Esophagus squamous epithelium (tissue), 5 donors: ENCODE measurements at places on chromosomes 2 and 18. TPM values are rescaled to one million over a fixed set of nuclear protein-coding genes. Genes with fewer than 3 reads are reported as not detected.
A peak's percentile ranks its signal among the peaks of the same experiment; 100 is the strongest.

DYNC2LI1 gene
- total RNA-seq = 11.3 TPM

GRCh38 chr2:128545085-128545484 lies 226.4 kb upstream of the HS6ST1 start:
- H3K27ac ChIP-seq = no peak overlapping the region
- no peaks in the 10 kb centered on the region for H3K4me1 ChIP-seq
- H3K27me3 ChIP-seq = no peaks in the 10 kb centered on the region
- no peak for DNase-seq
- H3K36me3 ChIP-seq = no peaks in the 10 kb centered on the region

DNA sequence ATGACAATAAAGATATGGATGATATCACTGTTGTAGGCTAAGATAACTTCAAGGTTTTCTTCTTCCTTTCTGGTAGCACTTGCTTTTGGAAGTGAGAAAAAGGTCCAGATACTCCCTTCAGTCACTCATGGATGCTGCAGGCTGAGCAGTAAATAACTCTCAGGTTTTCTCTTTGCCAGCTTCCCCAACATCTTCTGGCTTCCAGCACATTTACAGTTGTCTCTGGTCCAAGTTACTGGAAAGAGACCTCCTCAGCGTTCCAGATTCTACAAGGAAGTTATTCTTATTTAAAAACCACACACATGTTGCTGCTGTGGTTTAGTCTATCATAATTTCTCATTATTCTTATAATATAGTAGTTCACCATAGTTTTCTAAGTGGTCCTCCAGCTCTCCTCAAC lies 383.4 kb downstream of the PLCL1 start:
- H3K36me3 ChIP-seq = no peaks in the 10 kb centered on the region
- H3K27me3 ChIP-seq = no peaks in the 10 kb centered on the region
- H3K4me3 ChIP-seq = no peak overlapping the region
- H3K4me1 ChIP-seq = no peaks in the 10 kb centered on the region
- H3K27ac ChIP-seq = no peak overlapping the region

- no peaks in the 10 kb centered on the region for H3K27me3 ChIP-seq
- no peak overlapping the region for H3K4me3 ChIP-seq
- no peaks in the 10 kb centered on the region for H3K36me3 ChIP-seq
- no peak for DNase-seq
- H3K4me1 ChIP-seq = no peaks in the 10 kb centered on the region
- H3K27ac ChIP-seq = no peak overlapping the region
Observed at GRCh38 chr2:128573531-128573930, 254.9 kb upstream of the HS6ST1 start.

DNA sequence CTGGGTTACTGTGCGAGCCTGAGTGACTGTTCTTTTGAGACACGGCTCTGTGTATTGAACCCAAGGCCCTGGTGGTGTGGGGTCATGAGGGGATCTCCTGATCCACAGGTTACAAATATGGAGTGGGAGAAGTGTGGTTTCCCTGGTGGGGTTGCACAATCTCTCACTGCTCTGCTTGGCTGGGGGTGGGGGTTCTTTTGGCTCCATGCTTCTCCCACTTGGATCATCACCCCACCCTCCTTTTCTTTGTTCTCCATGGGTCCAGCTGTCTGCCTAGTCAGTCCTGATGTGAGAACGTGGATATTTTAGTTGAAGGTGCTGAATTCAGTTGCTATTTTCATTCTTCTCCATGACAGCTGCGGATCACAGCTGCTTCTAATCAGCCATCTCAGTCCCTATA lies 37.8 kb downstream of the AGPS start:
- H3K27me3 ChIP-seq = no peaks in the 10 kb centered on the region
- no peak for DNase-seq
- no peak overlapping the region for H3K4me3 ChIP-seq
- peaks cover 51% of the 10 kb centered on the region for H3K36me3 ChIP-seq
- H3K4me1 ChIP-seq = peaks cover 4% of the 10 kb centered on the region

GRCh38 chr2:128442891-128443302 lies 124.2 kb upstream of the HS6ST1 start:
- no peaks in the 10 kb centered on the region for H3K36me3 ChIP-seq
- no peaks in the 10 kb centered on the region for H3K27me3 ChIP-seq
- peak overlapping the region; percentile 22 for H3K27ac ChIP-seq
- peaks cover 6% of the 10 kb centered on the region for H3K4me1 ChIP-seq
- no peak for DNase-seq
- H3K4me3 ChIP-seq = no peak overlapping the region

GRCh38 chr2:153589586-153589985 lies 111.0 kb upstream of the RPRM start:
- no peak for DNase-seq
- no peak overlapping the region for H3K4me3 ChIP-seq
- H3K27me3 ChIP-seq = no peaks in the 10 kb centered on the region
- no peaks in the 10 kb centered on the region for H3K4me1 ChIP-seq

DNA sequence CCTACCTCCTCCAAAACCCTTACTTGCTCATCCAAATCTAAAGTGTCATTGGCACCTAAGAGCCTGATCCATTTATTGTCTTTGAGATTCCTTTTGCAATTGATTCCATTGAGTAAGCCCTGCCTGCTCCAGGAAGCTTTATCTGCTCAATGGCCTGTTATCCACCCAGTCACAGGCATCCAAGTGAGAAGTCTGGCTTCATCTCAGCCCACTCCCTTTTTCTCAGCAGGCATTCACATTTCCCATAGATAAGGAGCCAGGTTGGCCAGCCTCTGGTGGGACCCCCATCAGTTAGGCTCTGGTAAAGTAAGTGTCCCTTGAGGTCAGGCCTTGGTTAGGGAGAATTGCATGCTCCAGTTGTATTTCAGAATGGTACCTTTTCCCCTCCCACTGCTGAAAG lies 396.2 kb upstream of the ST6GAL2 start:
- H3K27ac ChIP-seq = no peak overlapping the region
- H3K36me3 ChIP-seq = no peaks in the 10 kb centered on the region
- no peak overlapping the region for H3K4me3 ChIP-seq
- H3K27me3 ChIP-seq = no peaks in the 10 kb centered on the region
- H3K4me1 ChIP-seq = no peaks in the 10 kb centered on the region

DNA sequence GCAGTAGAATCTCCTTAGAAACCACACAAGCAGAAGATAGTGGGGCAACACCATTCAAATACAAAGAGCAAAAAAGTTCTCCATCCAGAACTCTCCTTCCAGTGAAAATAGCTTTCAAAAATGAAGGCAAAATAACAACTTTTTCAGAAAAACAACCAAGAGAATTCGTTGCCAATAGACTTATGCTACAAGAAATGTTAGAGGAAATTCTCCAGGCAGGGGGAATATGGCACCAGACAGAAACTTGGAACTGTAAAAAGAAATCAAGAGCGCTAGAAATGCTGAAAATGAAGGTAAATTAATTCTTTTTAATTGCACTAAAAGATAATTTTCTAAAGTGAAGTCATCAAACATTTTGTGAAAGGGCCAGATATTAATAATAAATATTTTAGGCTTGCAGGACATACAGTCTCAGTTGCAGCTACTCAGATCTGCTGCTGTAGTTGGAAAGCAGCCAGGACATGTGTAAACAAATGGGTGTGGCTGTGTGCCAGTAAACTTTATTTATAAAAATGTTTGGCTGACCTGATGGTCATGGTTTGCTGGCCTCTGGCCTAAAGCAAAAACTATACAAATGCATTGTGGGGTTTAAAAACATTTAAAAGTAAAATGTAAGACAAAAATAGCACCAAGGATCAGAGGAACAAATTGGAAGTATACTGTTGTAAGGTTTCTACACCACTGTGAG lies 73.7 kb upstream of the TGFA start:
- no peak overlapping the region for H3K4me3 ChIP-seq
- H3K27ac ChIP-seq = no peak overlapping the region
- no peaks in the 10 kb centered on the region for H3K36me3 ChIP-seq

DNA sequence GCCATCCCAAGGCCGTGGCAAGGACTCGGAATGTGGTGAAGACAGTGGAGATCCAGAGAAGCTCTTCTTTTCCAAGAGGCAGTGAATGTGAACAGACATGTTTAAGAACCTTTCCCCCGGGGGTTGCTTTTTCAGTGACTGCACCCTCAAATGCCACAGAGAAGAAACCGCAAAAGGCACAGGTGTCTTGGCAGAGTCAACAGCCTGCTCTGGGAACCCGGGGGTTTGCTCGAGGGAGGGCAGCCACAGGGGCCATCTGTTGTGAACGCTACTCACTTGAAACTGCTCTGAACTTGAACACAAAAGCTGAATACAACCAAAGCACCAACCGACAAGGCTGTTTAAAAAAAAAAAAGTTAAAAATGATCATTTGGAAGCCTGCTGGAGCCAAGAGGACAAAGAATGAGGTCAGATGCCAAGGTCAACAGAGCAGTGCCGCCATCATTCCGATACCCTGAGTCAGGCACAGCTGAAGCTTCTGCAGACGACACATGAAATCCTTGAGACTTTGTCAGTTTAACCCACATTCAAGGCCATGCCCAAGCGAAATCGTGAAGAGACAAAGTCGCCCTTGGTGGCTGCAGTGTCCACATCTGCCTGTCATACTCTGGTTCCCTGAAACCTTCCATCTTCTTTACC lies 47.4 kb downstream of the PSMG2 start:
- no peak overlapping the region for H3K27ac ChIP-seq
- no peaks in the 10 kb centered on the region for H3K36me3 ChIP-seq
- H3K4me3 ChIP-seq = no peak overlapping the region
- no peaks in the 10 kb centered on the region for H3K4me1 ChIP-seq

DNA sequence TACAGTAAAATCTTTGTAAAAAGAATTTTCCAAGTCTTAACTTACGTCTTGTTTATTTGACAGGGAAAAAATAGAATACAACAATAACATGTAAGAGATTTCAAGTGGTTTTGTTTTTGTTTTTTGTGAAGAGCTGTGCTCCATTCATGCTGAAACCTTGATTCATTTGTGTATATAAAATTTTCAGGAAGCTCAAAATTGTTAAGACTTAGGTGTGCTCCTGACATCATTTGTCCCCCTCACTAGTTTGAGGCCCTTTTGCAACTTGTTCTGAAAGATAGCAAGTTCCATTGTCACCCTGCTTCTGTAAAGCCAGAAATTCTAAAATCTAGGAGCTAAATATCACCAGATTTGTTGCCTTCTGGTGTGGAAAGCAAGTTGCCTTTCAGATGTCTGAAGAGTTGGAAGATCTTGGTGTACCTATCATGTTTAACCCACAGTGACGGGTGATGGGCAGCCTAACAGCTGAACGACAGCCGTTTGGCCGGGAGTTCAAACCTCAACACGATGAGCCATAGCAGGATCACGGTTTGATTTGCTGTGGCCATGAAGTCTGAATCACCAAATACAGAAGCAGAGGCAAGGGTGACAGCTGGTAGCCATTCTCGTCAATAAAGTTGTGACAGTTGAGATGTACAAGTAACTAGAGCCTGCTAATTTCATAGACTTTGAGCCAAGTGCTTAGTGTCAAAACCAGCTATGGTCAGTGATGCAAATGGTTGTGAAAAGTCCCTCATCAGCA lies 205.5 kb upstream of the SP5 start:
- H3K4me3 ChIP-seq = no peak overlapping the region
- no peaks in the 10 kb centered on the region for H3K4me1 ChIP-seq

DNA sequence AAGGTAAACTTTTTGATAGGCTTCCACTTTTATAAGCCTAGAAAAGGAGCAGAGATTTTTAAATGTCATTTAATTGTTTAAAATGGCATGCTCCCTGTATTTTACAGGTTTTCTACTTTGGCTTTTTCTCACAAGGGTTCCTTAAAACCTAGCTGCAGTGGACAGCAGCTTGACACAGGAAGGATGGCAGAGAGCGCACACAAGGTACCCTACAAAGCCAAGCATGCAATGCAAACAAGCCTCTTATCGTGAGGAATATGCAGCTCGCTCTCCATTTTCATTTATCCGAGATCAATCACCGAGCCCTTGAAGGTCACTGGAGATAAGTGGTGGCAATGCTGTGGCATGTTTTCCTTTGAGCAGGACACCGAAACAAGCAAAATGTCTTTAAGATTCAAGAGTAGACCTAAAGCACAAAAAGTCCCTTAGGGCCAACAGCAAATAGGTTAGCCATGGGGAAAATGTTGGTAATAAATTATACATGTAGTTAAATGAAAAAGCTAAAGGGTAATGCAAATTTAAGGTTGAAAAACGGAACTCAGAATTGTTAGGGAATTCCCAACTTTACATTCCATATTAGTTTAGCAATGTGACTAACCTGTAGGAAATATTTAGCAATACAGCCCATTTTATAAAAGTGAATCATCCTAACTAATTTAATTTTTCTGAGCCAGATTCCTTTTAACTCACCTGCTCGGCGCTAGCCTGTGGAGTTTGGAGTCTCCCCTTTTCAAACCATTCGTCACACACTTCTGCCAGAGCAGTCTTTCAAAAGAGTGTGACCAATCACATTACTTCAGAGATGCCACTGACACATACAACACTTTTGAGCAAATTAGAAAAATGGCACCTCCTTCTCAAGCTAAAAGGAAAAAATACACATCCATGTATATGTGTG lies 337.9 kb upstream of the PKDCC start:
- H3K27me3 ChIP-seq = no peaks in the 10 kb centered on the region
- H3K36me3 ChIP-seq = no peaks in the 10 kb centered on the region
- no peaks in the 10 kb centered on the region for H3K4me1 ChIP-seq
- no peak for DNase-seq
- no peak overlapping the region for H3K27ac ChIP-seq

CRYGC gene
- not detected for total RNA-seq

DNA sequence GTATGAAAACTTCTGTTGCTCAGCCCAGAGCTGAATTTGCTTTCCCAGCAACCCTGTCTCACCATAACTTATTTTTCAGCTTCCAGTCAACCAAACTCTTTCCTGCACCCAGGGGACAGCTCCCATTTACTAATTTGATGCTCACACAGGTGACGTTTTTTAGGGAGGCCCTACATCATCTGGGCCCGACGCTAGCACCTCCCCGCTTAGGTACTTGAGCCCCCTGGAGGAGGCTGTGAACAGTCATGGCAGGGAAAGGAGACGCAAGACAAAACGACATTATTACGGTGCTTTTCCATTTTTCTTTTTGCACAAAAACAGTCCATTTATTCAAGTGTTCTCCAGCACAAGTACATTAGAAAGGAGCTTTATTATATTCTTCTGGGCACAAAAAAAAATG lies 59.2 kb upstream of the POMC start:
- DNase-seq = no peak
- no peaks in the 10 kb centered on the region for H3K4me1 ChIP-seq
- no peak overlapping the region for H3K4me3 ChIP-seq
- H3K27me3 ChIP-seq = no peaks in the 10 kb centered on the region

DNA sequence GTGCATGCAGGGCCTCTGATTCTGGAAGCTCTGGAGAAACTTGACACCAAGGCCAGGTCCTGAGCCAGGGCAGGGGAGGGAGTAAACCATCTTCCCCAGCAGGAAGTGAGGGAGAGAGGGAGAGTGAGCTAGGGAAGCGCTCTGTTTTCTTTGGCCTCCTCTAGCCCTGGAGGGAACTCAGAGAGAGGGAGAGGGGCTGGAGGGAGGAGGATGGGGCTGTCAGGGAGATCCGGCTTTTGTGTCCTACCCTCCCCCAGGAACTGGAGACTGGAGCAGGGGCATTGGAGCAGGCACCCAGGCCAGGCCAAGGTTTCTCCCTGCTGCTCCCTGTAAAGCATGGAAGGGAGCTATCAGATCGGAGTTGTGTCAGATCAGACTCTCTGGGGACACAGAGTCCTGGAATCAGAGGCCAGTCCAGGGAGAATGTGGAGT lies 22.7 kb upstream of the PKDCC start:
- no peaks in the 10 kb centered on the region for H3K27me3 ChIP-seq
- no peak overlapping the region for H3K4me3 ChIP-seq
- H3K27ac ChIP-seq = no peak overlapping the region
- no peaks in the 10 kb centered on the region for H3K4me1 ChIP-seq
- no peaks in the 10 kb centered on the region for H3K36me3 ChIP-seq
